CD8-positive, alpha-beta memory T cell (primary cell): ENCODE measurements at places on chromosomes 2 and 18.

GRCh38 chr2:207933396-207934065 is 91.8 kb downstream of the PLEKHM3 start:
- DNase-seq, result no peak
- no peak overlapping the region for H3K4me3 ChIP-seq
- no peaks in the 10 kb centered on the region for H3K36me3 ChIP-seq
- H3K27ac ChIP-seq, result no peak overlapping the region
- no peaks in the 10 kb centered on the region for H3K27me3 ChIP-seq
- no peaks in the 10 kb centered on the region for H3K4me1 ChIP-seq

DNA sequence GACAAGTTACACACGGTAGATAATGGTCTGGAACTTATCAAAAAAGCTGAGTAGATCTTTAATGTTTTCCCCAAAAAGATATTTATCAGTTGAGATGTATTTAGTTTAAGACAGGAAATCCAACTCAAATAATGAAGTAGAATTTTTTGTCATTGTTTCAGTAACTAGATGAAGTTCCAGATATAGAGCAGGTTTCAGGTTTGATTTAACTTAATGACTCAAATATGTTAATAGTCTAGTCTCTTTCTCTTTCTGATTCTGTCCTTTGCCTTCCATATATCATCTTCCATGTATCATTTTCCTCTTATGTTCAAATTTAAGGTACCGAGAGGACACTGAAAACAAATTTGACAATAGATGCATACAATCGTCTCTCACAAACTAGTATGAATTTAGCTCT is 23.6 kb upstream of the DOCK10 start:
- H3K27ac ChIP-seq, result no peak overlapping the region
- H3K36me3 ChIP-seq, result no peaks in the 10 kb centered on the region
- DNase-seq, result no peak

- DNase-seq, result no peak
- H3K36me3 ChIP-seq, result no peaks in the 10 kb centered on the region
- no peak overlapping the region for H3K27ac ChIP-seq
- no peaks in the 10 kb centered on the region for H3K27me3 ChIP-seq
- no peaks in the 10 kb centered on the region for H3K4me1 ChIP-seq
These were observed 156.1 kb downstream of the TPGS2 start for GRCh38 chr18:36672437-36673344.

DNA sequence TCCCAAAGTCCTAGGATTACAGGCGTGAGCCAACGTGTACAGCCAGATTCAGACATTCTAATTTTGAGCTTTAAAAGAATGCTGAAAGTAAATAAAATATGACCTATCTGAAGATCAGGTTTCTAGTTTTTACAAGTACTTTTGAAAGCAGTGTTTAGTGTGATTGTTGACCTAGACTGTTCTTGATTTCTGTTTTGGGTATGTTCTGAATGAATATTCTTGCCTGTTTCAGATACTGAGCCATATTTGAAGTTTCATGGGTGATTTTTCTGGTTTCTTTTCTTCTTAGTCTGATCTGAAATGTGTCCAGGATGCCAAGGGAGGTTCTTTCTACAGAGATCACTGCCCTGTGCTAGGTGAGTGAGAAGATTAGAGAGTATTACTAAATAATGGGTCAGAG is 37.2 kb downstream of the MIB1 start:
- H3K27me3 ChIP-seq, result no peaks in the 10 kb centered on the region
- no peak overlapping the region for H3K27ac ChIP-seq
- no peak for DNase-seq
- no peak overlapping the region for H3K4me3 ChIP-seq
- no peaks in the 10 kb centered on the region for H3K36me3 ChIP-seq
- no peaks in the 10 kb centered on the region for H3K4me1 ChIP-seq

- H3K36me3 ChIP-seq, result no peaks in the 10 kb centered on the region
- H3K27ac ChIP-seq, result no peak overlapping the region
- H3K4me1 ChIP-seq, result no peaks in the 10 kb centered on the region
- no peak for DNase-seq
- H3K27me3 ChIP-seq, result no peaks in the 10 kb centered on the region
These were observed 28.3 kb downstream of the KLHL23 start for GRCh38 chr2:169761970-169762292.

GRCh38 chr2:15191789-15192188 is 369.3 kb downstream of the NBAS start:
- no peak overlapping the region for H3K27ac ChIP-seq
- H3K4me1 ChIP-seq, result no peaks in the 10 kb centered on the region
- peaks cover 6% of the 10 kb centered on the region for H3K36me3 ChIP-seq
- H3K27me3 ChIP-seq, result no peaks in the 10 kb centered on the region

GRCh38 chr2:172000696-172001361 is 1.1 kb downstream of the METAP1D start:
- no peaks in the 10 kb centered on the region for H3K36me3 ChIP-seq
- DNase-seq, result no peak
- peaks cover 14% of the 10 kb centered on the region for H3K4me1 ChIP-seq
- no peaks in the 10 kb centered on the region for H3K27me3 ChIP-seq
- H3K27ac ChIP-seq, result peak overlapping the region; percentile 58
- H3K4me3 ChIP-seq, result peak overlapping the region; percentile 63

- peaks cover 45% of the 10 kb centered on the region for H3K4me1 ChIP-seq
- no peak overlapping the region for H3K4me3 ChIP-seq
- H3K27ac ChIP-seq, result no peak overlapping the region
- H3K27me3 ChIP-seq, result no peaks in the 10 kb centered on the region
These were observed 14.6 kb downstream of the WDR33 start for GRCh38 chr2:127796389-127796788.

DNA sequence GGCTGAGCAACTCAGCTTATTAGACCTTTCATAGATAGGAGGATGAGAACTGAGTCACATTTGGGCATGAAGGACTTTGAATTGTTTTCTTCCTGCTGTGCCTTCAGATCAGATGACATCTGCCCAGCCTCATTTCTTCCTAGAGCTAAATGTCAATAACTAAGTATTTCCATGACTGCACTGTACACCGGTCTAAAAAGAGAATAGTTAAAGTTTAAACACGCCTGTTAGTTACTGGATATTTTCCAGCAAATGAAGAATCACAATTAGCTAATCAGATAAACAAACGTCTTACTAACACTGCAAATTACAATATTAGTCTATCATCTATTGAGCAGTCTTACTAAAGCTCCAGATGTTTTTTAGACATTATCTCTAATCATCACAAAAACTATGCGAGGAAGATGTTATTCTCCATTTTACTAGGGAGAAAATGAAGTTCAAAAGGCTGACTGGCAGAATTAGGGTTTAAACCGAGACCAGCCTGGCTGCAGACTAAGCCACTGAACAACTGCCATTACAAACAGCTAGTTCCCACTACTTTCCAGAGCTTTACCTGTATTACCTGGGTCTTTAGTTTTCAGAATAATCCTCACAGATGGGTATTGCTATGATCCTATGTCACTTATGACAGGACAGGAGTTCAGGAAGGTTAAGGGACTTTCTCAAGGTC is 69.4 kb upstream of the ZNF397 start:
- H3K36me3 ChIP-seq, result no peaks in the 10 kb centered on the region
- no peak for DNase-seq
- peaks cover 5% of the 10 kb centered on the region for H3K4me1 ChIP-seq
- H3K27me3 ChIP-seq, result no peaks in the 10 kb centered on the region
- H3K27ac ChIP-seq, result no peak overlapping the region
- no peak overlapping the region for H3K4me3 ChIP-seq

DNA sequence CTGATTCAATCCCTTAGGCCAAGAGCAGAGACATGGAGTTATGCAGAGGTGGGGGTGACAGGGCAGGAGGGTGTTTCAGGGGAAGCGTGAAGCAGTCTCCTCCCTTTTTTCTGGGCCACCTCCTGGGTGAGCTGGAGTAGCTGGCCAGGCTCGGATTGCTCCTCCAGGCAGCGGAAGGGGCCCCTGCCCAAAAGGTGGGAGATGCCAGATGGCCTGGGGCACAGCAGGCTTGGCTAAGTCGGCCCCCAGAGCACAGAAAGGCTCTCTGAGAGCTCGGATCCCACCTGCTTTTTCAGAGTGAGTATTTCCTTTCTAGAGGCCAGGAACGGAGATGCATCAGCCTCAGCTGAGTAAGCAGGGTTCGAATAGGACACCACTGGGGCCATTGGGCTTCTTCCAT is 196.9 kb downstream of the ANKRD30B start:
- no peaks in the 10 kb centered on the region for H3K36me3 ChIP-seq
- H3K27me3 ChIP-seq, result no peaks in the 10 kb centered on the region
- DNase-seq, result no peak
- no peak overlapping the region for H3K27ac ChIP-seq
- no peak overlapping the region for H3K4me3 ChIP-seq

DNA sequence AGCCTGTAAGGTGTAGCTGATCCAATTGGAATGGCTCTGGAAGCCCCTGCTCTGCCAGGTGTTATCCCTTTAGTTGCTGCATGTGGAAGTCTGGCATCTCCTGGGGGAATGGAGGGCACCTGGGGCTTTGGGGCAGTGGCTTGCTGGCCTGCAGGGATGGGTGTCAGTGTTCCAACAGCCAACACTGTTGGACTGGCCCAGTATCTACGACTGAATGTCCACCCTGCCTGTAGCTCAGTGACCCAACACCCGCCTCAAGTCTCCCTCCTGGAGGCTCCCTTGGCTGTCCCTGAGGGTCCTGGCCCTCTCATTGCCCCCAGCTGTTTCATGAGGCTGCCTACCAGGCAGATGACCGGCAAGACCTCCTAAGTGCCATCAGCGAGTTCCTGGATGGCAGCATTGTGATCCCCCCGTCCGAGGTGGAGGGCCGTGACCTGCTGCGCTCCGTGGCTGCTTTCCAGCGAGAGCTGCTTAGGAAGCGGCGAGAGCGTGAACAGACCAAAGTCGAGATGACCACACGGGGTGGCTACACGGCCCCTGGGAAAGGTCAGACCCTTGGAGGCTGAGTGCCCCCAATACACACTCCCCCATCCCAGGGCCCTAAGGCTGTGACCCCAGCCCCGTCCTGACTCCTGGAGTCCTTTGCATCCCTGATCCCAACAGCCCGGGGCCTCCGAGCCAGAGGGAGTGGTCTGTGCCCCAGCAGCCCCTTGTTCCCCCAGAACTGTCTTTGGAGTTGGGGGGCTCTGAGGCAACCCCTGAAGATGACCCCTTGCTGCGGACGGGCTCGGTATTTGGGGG is 7.7 kb downstream of the SLC4A3 start:
- H3K27me3 ChIP-seq, result no peaks in the 10 kb centered on the region
- no peak overlapping the region for H3K27ac ChIP-seq
- no peaks in the 10 kb centered on the region for H3K36me3 ChIP-seq
- H3K4me3 ChIP-seq, result no peak overlapping the region
- no peaks in the 10 kb centered on the region for H3K4me1 ChIP-seq
- no peak for DNase-seq

DNA sequence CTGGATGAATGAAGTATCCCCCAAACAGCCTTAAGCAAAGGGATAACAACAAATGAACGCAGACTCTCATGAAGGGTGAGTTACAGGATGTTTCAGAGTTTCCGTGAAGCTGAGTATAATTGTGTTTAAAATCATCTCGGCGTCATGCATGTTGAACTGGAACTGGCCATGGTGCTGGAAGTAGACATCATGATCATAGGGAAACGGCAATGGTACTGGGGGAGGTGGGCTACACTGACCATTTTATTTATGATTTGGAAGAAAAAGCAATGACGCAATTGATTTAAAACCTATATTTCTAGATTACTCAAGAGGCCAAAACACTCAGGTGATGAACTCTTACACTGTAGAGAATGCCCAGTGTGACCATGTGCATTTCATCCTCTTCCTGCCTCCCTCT is 387.9 kb upstream of the MYT1L start:
- H3K27me3 ChIP-seq, result no peaks in the 10 kb centered on the region
- no peak overlapping the region for H3K4me3 ChIP-seq
- H3K27ac ChIP-seq, result no peak overlapping the region
- no peak for DNase-seq

GRCh38 chr18:68448736-68449135 is 266.2 kb downstream of the TMX3 start:
- DNase-seq, result no peak
- H3K27me3 ChIP-seq, result no peaks in the 10 kb centered on the region
- no peak overlapping the region for H3K4me3 ChIP-seq
- no peaks in the 10 kb centered on the region for H3K36me3 ChIP-seq
- no peak overlapping the region for H3K27ac ChIP-seq

- H3K36me3 ChIP-seq, result no peaks in the 10 kb centered on the region
- DNase-seq, result no peak
- peaks cover 9% of the 10 kb centered on the region for H3K4me1 ChIP-seq
- H3K4me3 ChIP-seq, result no peak overlapping the region
These were observed 5.6 kb downstream of the QPCT start for GRCh38 chr2:37350034-37350433.

DNA sequence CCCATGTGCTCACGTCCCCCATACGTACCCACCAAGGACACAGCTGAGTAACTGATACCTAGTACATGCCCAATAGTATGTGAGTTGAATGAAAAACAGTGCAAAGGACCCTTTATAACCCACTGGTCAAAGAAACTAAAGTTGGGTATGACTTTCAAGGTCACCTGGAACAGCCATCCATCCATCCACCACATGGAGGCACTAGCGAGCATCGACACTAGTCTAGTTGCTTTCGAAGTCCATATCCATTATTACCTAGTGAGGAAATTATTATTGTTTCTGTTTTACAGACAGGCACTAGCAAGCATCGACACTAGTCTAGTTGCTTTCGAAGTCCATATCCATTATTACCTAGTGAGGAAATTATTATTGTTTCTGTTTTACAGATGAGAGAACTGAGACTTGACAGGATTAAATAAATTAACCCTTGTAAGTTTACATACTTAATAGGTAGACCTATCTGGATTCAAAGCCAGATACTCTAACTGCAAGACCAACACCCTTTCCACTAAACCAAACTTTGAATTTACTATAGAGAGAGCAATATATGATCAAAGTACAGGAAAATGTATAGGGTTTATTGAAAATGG is 233.7 kb downstream of the METTL4 start:
- no peak overlapping the region for H3K27ac ChIP-seq
- no peaks in the 10 kb centered on the region for H3K27me3 ChIP-seq
- peak; percentile 13 for DNase-seq
- no peaks in the 10 kb centered on the region for H3K4me1 ChIP-seq

DNA sequence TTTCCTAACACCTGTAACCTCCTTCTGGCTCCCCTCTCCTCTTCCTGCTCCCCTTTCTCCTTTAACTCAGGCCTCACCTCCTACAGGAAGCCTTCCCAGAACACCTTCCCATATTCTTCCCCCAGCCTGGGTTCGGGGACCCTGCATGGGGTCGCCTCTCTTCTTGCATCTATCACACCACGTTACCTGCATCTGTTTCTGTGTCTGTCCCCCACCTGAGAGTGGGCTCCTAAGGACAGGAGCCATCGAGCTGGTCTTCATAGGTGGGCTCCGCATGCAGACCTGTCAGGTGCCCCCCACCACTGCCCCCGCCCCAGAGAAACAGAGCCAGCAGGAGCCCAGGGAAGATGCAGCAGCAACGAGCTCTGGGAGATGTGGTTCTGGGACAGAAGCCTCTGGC is 123.2 kb upstream of the GLI2 start:
- DNase-seq, result no peak
- no peaks in the 10 kb centered on the region for H3K27me3 ChIP-seq
- H3K4me1 ChIP-seq, result no peaks in the 10 kb centered on the region
- no peak overlapping the region for H3K4me3 ChIP-seq
- no peaks in the 10 kb centered on the region for H3K36me3 ChIP-seq
- no peak overlapping the region for H3K27ac ChIP-seq

DNA sequence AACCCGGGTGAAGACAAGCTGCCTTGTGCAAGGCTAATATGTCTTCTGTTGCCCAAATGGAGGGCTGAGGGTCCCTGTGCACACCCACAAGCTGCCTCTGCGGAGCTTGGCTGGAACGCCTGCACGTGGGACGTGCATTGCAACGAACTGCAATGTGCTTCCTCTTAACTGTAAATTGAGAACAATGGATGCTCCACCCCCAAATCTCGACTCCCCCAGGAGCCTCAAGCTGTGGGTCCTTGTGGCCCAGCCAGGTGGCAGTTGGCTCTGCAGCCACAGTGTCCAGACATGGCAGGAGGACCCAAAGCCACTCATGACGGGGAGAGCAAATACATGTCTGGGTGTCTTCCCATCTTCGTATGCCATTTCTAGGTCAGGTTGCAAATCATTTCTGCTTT is 90.1 kb downstream of the TWIST2 start:
- H3K4me1 ChIP-seq, result no peaks in the 10 kb centered on the region
- no peak for DNase-seq
- no peak overlapping the region for H3K4me3 ChIP-seq
